NCI-H2107 (cell line): ENCODE measurements at places on chromosomes 1 and 21.
A peak's percentile ranks its signal among the peaks of the same experiment; 100 is the strongest.

DNA sequence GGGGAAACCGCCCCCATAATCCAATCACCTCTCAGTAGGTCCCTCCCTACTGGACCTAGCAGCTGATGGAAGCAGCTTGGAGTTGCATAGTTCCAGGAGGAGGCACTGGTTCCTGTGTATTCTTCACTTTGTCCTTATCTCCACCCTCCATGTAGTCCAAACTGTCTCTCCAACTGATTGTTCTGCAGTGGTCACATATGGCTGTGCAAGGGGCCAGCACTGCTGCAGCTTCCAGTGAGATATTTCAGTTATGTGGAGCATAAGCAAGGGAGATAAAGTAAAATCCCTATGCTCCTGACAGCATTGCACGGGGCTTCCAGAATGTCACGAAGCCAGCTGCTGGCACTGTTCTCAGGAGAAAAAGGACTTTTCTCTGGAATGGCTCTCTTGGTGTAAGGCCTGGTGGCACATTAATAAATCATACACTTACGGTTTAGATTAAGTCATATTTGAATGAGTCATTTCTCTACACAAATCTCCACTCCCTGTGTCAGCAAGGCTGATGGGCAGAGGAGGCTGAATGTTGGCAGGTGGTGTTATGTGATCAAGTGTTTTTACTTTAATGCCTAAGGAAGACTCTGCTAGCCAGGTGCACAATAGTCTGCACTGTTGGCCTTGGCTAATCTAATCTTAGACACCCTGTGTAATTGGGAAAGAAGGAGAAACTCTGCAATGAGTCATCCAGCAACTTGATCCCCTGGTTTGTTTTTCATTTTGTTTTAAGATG lies 93.4 kb downstream of the KCNK1 start:
- peak; percentile 27 for DNase-seq

- DNase-seq, result no peak
These were observed 129.3 kb upstream of the GORAB start for GRCh38 chr1:170402476-170403311.

- DNase-seq, result no peak
These were observed 583 bp downstream of the MEF2D start for GRCh38 chr1:156499842-156500542.

DNA sequence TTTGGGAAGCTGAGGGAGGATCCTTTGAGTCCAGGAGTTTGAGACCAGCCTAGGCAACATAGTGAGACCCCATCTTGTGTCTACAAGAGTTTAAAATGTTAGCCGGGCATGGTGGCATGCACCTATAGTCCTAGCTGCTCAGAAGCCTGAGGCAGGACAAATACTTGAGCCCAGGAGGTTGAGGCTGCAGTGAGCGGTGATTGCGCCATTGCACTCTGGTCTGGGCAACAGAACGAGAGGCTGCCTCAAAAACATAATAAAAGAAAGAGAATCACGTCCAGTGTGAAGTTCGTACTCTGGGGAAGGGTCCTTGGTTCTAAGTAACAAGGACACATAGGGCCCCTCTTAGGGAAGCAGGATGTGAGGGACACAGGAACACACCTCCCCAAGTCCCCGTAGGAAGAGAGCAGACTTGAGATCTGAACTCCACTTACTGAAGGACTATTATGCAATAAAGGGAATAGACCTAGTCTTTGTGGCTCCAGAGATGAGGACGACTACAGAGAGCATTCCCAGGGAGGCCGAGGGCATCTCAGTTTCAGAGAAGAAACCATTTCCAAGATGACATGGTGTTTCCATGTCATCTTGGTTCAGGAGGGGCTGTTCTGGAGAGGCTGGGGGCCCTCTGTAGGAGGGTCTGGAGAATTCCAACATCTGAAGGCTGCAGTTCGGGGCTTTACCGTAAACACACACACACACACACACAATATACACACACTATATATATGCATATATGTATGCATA lies 10.8 kb upstream of the ENO1 start:
- no peak for DNase-seq

DNA sequence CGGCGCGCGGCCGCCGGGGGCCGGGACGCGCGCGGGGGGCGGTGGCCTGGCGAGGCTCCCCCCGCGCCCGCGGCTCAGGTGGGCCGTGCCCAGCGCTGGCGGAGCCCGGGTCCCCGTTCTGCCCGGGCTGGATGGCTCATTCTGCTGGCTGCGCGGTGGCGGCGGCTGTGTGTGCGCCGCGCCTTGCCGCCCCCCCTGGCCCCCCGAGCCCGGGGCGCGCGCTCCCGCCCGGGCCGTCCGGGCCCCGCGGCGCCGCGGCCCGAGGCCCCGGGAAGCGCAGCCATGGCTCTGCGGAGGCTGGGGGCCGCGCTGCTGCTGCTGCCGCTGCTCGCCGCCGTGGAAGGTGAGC lies at the start of gene EPHB2:
Gene EPHB2 (plus strand): TSS at position 139 of the 349 bp plus-strand sequence. CDS start 144 bp downstream, at position 283.
- no peak for DNase-seq

DNA sequence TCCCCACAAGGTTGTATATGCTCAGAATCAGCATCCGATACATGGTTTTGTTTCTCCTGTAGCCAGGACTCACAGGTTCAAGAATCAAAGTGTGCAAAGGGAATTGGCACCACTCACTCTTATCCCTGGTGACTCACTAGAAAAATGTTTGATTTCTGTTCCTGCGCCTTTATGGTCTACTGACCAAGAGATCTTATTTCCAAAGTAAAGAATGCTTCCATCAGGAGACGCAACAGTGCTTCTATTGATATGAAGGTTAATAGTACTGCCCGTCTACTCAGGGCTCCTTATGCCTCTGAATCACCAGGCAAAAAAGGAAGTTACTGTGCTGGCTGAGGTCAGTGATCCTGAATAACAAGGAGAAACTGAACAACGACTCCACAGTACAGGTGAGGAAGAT lies 1392.0 kb upstream of the PRMT6 start:
- DNase-seq, result no peak

- no peak for DNase-seq
These were observed 84.4 kb upstream of the RAB4A start for GRCh38 chr1:229186373-229187056.

GRCh38 chr1:208526613-208527125 lies 282.5 kb upstream of the PLXNA2 start:
- DNase-seq, result no peak

- no peak for DNase-seq
These were observed 6.7 kb upstream of the RNASEL start for GRCh38 chr1:182595641-182596240.

DNA sequence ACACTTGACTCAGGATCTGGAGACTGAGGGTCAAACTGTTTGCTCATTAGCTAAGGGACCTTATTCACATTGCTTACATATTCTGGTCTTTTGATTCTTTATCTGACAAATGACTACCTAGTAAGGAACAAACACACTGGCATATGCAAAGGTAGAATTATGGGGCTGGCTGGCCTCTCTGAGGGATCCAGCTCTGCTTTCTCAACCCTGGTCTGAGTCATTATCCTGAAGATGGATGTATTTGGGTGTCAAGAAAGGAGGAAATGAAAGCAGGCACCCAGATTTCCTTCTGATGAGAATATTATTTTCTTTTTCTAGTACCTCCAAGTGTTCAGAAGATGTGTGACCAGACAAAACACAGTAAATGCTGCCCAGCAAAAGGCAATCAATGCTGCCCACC lies 6.0 kb downstream of the SMCP start:
- no peak for DNase-seq

DNA sequence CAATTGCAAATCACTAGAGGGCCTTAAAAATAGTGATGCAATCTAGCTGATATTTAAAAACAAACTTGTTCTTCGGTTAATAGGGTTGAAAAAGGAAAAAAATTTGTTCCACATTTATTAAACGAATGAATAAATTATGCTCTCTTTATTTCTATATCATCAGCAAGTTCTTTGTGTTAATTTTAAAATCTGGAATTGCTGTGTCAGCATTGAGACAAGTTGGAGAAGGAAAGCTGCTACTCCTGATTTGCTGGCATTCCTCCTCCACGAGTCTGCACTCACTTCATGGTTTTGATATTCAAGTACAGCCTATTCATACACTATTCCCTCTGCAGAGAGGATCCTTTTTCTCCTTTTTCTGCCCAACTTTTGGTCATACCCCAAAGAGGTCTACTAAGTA lies 117.6 kb downstream of the MRPL39 start:
- no peak for DNase-seq

DNA sequence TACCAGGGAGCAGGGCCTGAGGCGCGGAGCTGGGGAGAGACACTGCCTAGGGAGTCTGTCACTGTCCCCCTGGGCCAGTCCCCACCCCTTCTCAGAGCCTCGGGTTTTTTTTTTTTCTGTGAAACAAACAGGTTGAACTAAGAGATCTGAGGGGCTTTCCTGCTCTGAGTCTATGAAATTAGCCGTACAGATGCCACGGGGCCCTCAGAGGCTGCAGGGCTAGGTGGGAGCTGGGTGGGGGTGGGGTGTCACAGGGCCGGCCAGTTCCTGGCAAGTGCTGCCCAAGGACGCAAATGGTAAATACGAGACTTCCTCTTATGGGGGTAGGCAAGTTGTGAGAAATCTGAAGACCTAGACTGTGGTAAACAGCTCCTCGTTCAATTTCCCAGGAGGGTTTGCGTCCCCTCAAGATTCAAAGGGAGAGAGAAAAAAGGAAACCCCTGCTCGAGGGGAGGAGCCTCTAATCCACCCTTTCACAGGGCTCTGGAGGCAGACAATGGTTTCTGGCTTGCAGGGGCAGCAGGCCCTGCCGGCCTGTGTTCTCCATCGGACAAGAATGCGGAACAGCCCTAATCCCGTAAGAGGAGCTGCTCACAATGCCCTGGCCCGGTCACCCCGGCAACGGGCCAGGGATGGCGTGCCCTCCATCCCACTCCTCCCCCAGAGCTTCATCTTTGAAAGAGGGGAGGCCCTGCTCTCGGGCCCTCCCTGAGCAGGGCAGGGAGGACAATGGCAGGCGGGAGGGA lies 7.8 kb downstream of the NUAK2 start:
- DNase-seq, result peak; percentile 55

DNA sequence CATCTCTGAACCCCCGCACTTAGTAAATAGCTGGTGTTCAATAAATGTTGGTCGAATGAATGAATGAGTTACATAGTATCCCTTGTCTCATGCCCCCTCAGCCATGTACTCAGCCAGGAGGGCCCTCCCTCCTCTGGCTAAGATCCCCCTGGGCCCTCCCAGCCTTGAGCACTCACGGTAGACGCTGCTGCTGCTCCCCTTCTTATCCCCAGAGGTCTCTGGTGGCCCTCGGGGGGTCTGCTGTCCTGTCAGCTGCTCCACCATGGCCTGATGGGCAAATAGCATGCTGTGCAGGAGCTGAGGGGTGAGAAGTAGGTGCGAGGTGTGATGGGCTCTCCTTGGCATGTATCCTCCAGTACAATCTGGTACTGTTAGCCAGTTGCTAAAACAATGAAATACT lies 1.9 kb downstream of the ETV3L start:
- no peak for DNase-seq

DNA sequence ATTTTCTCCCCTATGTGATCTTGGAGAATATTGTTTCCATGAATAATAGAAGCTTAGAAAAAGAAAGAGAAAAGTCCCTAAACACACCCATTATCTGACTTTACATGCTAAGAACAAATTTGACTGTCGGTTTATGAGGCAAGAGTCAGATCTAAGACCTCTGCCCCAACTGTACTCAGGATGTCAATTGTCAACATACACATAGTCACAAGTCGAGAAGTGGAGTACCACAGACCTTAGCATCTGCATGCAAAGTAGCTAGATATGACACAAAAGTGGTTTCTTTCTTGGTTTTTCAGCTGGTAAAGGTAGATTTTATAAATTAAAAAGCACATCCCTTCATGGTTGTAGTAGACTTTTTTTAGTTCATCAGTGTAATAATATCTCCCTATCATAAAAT lies 97.2 kb upstream of the DPYD start:
- no peak for DNase-seq

DNA sequence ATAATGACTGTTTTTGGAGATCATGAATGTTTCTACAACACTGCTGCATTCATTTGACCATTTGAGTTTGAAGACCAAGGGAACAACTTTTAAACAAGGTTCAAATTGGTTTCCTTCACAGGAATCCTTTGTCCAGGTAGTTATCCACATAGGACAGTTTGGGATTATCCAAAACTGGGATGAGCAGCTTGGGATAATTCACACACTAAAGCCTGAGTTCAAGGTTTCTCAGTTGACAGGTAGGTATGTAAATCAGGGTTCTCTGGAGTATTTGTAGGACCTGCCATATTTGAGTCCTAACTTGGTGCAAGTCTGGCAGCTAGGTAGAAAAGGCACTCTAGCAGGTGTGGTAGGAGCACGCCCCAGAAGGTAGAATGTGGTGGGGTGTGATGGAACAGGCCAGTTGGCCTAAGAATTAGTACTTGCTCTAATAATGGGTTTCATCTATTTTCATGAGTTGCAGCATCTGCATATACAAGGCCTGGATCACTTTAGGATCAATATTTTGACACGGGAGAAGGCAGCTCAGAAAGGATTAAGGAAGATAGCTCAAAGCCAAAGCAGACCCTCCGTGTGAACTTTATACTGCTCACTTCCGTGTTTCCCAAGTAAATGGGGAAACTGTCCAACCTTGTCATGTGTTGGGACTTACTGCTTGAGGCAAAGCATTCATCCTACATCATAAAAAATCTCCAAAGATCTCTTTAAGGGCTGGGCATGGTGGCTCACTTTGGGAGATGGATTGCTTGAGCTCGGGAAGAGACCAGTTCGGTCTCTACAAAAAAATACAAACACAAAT lies 14.1 kb upstream of the RAB42 start:
- no peak for DNase-seq

DNA sequence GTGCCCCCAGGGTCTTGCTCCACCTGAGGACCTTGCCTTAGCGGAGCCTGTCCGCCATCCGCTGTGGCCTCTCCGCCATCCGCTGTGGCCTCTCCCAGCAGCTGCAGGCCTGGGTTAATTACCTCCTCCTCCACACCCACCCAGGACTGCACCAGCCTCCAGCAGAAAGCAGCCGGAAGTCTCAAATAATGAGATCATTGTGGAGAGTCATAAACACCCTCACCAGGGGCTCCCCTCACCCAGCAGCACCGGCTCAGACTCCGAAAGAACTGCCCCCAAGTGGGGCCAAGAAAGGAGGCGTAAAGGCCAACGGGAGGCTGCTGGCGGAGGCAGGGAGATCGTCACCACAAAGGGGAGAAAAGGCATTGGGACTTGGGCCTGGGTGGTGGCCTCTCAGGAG lies 10.7 kb upstream of the GPR153 start:
- no peak for DNase-seq

DNA sequence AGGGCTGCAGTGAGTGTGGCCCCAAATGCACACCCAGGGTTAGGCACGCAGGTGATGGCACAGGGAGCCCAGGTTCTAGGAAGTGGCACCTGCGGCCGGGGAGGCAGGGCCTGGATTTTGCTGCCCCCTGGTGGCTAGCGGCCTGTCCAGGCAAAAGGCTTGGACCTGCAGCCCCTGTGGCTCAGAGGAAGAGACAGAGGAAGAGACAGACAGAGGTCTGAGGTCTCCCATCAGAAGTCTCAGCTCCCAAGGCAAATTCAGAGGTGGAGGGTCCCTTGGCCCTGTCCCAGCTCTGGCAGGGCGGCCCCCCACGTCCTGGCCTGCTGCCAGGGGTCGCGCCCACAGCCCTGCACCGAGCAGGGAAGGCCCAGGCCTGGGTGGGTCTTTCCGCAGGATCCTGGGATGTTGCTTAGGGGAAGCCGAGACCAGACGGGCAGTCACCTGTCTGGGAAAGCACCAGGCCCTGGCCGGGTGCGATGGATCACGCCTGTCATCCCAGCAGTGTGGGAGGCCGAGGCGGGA lies 8.0 kb upstream of the TNFRSF14 start:
- no peak for DNase-seq
